Activated CD8-positive, alpha-beta memory T cell treated with anti-CD3 and anti-CD28 coated beads for 1 hour (primary cell): ENCODE measurements at places on chromosomes 5 and 9.

- no peak for DNase-seq
Measured at GRCh38 chr5:1502046-1502736, 21.6 kb downstream of the LPCAT1 start.

- DNase-seq: no peak
Measured at GRCh38 chr5:45295231-45295630, 400.9 kb downstream of the HCN1 start.

DNA sequence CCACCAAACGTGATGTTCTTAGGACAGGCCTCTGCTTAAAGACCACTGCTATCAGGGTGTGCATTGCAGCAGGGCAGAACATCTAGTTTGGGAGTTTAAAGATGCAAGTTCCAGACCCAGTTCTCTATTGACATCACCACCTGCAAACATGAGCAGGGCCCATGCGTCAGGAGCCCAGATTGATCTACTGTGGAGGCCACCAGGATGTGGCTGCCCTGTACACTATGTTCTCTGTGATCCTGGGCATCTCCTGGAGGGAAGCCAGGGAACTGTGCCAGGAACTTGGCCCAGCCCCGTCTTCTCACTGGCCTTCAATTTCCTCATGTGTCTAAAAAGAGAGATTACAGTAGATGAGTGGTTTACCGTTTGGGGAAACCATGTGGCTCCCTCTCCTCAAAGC is 87.1 kb downstream of the PDE6A start:
- DNase-seq: no peak

DNA sequence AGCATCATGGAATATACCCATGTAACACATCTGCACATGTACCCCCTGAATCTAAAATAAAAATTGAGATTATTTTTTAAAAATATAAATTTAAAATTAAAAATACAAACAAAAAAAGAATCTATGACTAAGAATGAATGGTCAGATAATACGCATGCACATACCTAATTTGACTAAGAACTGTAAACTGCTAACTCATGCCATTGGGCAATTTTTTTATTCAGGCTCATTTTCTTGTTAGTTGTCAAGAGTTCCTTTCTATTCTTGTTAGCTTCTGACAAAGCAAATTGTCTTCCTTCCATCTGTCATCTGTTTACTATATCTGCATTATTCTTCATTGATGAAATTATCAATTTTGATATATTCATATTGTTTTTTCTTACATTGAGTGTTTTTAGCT is 69.5 kb upstream of the HAND1 start:
- no peak for DNase-seq

GRCh38 chr9:109593612-109594011 is 95.5 kb upstream of the PTPN3 start:
- DNase-seq: no peak

DNA sequence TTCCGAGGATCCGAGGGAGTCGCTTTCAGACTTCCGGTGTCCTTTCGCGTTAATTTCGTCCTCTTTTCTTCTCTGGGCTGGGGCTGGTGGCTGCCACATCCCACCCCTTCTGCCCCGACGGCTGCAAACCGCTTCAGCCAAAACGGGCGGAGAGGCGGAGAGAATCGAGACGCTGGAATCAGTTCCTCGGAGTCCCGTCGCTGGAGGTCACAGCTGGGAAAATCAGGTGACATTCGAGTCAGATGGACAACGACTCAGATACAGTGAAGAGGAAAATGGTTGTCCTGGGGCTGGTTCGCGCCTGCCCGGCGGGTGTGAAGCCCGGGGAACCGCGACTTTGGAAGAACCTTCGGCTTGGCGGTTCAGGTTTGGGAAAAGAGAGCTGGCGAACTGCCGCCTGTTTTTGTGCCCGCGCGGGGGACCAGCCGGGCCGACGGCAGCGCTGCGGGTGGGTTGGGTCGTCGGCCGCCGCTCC is 8.9 kb upstream of the NKX2-5 start:
- DNase-seq: no peak

GRCh38 chr5:58937031-58937681 is 354.3 kb downstream of the RAB3C start:
- DNase-seq: no peak

- DNase-seq: no peak
Measured at GRCh38 chr5:31196309-31196708, 2.8 kb downstream of the CDH6 start.

- no peak for DNase-seq
Measured at GRCh38 chr9:77876091-77876490, 155.5 kb downstream of the GNAQ start.

DNA sequence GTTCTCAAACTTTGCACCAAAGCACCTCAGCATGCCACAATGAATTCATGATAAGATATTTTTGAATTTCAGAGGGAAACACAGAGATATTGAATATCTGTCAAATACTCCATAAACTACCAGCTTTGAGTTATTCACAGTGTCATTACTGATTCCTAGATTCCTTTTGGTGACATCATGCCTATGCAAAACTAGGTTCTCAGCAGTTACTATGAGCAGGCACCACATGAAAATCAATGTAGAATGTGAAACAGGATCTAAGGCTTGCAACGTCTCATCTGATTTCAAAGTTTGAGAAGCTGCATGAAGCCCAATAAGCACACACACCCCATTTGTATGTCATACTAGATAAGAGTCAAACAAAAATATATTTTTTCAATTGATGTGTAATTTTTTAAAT is 426.5 kb downstream of the NR2F1-AS1 start:
- no peak for DNase-seq

- no peak for DNase-seq
Measured at GRCh38 chr9:70600506-70600905, 186.0 kb upstream of the KLF9 start.

DNA sequence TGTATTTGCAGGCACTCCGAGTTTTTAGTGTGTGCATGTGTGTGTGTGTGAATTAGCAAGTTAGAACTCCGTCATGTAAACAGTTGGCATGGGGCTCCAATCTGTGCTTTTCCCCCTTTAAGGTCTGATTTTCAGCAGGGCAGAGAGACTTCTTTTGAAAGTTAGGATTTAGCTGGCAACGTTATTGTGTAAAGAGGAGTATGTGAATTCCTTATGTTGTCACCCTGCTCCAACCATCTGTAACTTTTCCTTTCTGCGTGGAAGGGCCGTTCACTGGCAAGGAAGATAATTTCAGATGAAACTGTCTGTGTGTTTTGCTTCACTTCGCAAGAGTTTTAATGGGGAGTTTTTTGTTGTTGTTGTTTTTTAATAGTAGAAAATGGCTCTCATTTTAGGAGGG is 332 bp downstream of the SGCD start:
- DNase-seq: no peak

- no peak for DNase-seq
Measured at GRCh38 chr5:14153071-14153864, 10.1 kb downstream of the TRIO start.

GRCh38 chr9:96448546-96449170 is 1.3 kb upstream of the HABP4 start:
- no peak for DNase-seq

DNA sequence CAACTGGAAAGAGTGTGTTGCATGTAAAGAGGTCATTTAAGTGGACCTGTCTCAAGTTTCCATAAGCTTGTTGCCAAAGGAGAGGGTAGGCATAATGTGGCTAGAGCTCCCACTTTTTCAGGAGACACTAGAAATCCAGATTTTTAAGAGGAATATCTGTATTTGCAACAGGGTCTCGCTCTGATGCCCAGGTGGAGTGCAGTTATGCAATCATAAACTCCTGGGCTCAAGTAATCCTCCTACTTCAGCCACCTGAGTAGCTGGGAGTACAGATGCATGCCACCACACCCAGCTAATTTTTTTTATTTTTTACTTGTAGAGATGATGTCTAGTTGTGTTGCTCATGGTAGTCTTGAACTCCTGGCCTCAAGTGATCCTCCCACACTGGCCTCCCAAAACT is 183.5 kb downstream of the NIPBL start:
- no peak for DNase-seq

- no peak for DNase-seq
Measured at GRCh38 chr9:68919661-68920060, 94.3 kb downstream of the PRKACG start.

DNA sequence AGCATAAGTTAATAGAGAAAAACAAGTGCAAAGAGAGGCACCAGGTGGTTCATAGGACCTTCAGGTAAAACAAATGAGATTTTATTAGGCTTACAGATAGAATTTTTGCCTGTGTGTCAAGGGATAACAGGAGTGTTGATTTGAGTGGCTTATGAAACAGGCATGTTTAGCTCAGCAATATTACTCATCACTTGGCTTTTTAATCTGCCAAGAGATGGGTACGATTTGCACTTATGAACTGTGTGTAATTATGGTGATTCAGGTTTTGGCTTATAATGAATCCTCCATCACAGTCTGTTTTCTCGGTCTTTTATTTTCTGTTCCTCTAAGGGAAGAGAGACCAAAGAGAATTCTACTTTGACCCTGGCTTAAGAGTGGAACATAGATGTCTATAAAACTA is 199.3 kb downstream of the DMRTA1 start:
- DNase-seq: no peak

DNA sequence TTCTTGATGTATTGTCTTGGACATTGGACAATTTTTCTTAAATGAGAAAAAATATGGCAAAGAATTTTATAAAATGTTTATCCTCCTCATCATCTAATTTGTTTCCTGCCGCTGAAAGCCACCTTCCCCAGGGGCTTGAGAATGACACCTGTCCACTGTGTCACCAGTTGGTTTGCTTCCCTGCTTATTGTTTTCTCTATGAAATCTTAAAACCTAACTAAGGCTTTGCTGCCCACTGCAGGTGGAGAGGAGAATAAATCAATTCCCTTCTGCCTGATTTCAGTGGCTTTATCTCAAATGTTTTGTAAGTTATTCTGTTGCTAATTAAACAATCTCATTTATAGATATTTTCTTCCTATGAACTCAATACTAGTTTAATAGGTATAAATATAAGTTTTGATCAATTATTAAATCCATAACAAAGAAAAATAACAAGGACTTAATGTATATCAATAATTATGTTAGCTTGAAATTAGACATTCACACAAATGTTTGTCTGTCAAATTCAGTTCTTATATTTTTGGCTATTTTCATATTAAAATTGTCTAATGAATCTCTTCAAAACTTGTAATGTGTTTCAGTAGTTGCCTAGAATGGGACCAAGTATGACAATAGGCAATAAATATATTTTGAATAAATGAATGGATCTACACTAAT is 822.5 kb downstream of the PTPRD start:
- DNase-seq: no peak

DNA sequence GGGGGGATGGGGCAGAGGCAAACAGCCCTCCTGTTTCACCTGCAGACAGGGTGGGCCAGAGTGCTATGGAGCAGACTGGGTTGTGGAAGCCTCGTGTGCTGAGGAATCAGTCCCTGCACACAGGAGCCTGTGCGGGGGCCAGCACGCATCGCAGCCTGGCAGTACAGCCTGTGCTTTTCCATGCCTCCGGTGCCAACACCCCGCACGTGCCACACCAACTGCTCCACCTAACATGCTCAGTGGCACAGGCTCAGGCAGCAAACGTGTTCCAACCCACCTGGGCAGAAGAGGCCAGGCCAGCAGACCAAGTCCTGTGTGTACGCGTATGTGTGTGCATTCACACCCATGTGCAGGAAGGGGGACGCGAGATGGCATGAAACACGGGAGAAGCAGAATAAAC is 37.4 kb upstream of the FBXW11 start:
- no peak for DNase-seq

DNA sequence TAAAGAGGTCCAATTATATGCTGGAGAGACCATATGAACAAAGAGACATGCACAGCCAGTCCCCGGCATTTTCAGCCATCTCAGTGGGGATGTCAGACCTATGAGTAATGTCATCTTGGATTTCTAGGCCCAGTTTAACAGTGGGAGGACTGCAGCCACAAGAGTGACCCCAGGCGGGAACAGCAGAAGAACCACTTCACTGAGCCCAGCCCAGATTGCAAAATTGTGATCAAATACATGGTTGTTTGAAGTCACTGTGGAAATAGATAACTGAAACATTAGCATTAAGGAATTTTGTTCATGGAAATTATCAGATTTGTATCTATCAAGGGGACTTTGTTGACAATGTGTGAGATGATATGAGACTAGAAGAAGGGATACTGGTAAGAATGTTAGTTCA is 42.1 kb upstream of the C9orf57 start:
- DNase-seq: no peak

- no peak for DNase-seq
Measured at GRCh38 chr9:133855802-133856521, 117.8 kb upstream of the SARDH start.

DNA sequence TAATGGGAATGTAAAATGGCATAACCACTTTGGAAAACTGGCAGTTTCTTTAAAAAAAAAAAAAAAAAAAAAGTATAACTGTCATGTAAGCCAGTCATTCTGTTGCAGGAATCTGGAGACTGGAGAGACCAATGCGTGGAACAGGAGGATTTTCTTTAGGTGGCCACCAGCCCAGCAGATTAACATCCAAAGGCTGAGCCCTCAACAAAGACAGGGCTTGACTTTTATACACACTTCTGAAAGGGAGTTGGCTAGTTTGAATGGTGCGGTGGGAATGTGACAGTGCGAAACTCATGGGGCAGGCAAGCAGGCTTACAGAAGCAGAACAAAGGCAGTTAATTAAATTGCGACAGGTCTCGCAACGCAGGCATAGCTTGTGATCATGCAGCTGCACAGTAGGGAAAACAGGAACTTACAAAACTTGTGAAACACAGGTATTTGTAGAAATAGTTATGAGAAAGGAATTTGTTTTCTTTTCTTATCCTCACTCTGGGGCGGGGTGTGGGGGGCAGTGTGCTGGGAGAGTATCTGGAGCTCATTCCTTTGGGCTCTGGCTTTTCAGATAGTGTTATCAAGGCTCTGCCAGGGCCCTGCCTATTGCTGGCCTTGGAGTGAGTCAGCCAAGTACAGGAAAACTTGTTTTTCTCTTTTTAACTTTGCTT is 12.0 kb downstream of the UIMC1 start:
- DNase-seq: no peak

DNA sequence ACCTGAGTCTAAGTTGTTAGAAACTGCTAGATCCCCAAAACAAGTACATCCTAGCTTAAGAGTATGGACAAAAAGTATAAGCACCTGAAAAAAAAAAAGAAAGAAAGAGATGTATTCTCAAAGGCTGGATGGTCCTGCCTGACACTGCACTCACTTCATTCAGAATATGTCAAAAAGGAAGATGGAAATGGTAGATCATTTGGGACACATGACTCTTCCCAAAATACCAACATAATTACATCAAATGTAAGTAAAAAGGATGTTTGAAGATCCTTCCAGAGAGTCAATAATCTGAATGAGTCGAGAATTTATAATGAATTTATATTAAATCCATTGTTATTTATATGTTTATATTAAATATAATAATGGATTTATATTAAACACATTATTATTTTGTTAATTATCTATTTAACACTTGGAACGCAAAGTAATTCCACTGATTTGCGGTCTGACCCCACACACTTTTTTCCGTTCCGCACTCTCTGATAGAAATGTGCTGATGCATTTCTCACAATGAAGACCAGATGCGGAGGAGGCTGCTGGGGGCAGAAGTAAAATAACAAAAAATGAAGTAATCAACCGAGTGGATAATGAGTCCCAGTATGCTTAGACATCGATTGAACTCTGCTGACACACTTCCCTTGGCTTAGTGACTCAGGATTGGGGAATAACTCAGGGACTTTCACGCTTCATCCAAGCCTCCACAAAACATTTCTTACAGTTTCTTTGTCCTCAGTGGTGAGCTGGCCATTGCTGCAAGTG is 201.2 kb downstream of the ADAMTS12 start:
- DNase-seq: no peak

GRCh38 chr9:88503845-88504764 is 30.9 kb upstream of the NXNL2 start:
- DNase-seq: no peak

- no peak for DNase-seq
Measured at GRCh38 chr5:95901676-95902627, 59.7 kb downstream of the ELL2 start.

- no peak for DNase-seq
Measured at GRCh38 chr5:1505506-1506241, 18.1 kb downstream of the LPCAT1 start.

GRCh38 chr5:102561894-102562760 is 63.3 kb upstream of the SLCO6A1 start:
- no peak for DNase-seq
